Fibroblast of villous mesenchyme (primary cell): ENCODE measurements at places on chromosomes 11 and 22.
A peak's percentile ranks its signal among the peaks of the same experiment; 100 is the strongest.

DNA sequence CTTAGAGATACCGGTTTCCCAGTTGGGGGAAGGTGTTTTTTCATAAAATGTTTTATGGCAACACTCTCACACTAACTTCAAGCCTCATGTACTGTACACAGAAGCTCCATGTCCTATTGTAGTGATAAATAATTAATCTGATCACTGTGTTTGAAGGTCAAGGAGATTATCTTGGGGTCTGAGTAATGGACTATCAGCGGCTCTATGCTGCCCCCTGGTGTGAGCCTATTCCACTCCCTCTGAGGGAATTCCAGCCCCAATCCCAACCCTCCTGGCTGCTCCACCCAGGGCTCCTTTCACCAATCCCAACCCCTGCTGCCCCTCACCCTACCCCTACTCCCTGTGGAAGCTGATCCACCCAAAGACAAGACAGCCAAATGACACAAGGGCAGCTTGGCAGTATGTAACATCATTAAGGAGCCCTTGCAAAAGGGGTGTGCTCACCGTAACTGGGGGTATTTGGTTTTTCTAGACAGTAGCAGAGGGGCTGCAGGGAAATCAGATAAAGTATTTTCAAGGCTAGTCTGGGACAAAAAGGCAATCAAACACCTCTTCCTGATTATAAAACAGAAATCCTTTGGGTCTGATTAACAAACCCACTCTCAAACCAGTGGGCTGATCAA, 22.3 kb downstream of the HPS4 start:
- peak; percentile 36 for DNase-seq

- peak; percentile 28 for DNase-seq
Measured at GRCh38 chr22:32854351-32854804, 52.9 kb downstream of the TIMP3 start.

GRCh38 chr11:73982595-73982989, at the start of gene UCP2:
UCP2 (minus strand) TSS chr11:73982843; CDS start chr11:73978378, 4,465 bp downstream.
- peak; percentile 86 for DNase-seq

- no peak for DNase-seq
Measured at GRCh38 chr11:126432525-126432924, 77.0 kb downstream of the ST3GAL4 start.

GRCh38 chr22:29306835-29307595, 565 bp downstream of the GAS2L1 start:
- DNase-seq: peak; percentile 78

GRCh38 chr11:83612891-83613766, 327.0 kb upstream of the CCDC90B start:
- no peak for DNase-seq

GRCh38 chr11:6799402-6799801, at the start of gene OR6A2:
OR6A2 (minus strand) TSS chr11:6799689; CDS start chr11:6795708, 3,981 bp downstream.
- DNase-seq: peak; percentile 2

DNA sequence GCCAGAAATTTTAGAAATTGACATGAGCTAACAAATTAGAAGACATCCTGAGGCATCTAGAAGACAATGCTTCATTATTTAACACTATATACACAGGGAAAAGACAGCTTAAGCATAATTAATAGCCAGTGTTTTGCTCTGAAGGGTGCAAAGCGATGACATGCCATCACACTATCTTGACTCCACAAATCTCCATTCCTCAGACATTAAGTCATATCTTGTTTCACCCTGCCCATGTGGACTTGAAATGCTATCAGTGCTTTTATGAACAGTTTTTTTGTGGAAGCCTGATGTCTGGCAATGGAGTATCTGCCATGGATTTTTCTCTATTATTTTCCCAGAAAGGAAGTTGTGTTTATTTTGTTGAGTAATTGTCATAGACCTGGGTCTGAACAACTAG, 2.3 kb downstream of the CARD18 start:
- DNase-seq: no peak

GRCh38 chr11:11969380-11970215, 38.8 kb downstream of the DKK3 start:
- DNase-seq: no peak
